GM03348 (cell line): ENCODE measurements at places on chromosomes 16 and 17.

DNA sequence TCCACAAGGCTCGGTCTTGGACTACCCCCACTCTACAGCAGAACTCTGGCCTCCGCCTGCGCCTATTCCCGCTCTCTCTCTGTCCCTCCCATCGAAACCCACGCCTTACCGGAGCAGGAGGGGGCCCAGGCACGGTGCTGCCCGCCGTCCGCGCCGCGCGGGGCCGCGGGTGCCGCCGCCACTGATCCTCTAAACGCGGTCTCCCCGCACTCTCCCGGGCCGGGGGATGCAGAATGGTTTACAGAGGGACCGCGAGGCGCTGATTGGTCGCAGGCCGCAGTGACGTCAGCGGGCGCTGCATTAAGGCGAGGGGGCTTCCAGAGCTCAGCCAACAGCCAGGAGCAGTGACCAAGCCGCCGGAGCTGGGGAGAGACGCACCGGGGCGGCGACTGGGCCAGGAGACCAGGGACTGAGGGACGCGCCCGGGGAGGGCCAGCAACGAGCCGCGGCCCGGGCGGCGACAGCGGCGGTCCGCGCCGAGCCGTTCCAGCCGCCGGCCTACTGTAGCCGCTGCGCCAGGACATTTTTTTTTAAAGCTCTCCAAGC, 747 bp upstream of the LHX1 start:
- DNase-seq, result no peak

GRCh38 chr16:73846007-73846330, 450.6 kb upstream of the PSMD7 start:
- DNase-seq, result no peak

GRCh38 chr17:560432-560873, 154.2 kb downstream of the VPS53 start:
- peak; percentile 32 for DNase-seq

DNA sequence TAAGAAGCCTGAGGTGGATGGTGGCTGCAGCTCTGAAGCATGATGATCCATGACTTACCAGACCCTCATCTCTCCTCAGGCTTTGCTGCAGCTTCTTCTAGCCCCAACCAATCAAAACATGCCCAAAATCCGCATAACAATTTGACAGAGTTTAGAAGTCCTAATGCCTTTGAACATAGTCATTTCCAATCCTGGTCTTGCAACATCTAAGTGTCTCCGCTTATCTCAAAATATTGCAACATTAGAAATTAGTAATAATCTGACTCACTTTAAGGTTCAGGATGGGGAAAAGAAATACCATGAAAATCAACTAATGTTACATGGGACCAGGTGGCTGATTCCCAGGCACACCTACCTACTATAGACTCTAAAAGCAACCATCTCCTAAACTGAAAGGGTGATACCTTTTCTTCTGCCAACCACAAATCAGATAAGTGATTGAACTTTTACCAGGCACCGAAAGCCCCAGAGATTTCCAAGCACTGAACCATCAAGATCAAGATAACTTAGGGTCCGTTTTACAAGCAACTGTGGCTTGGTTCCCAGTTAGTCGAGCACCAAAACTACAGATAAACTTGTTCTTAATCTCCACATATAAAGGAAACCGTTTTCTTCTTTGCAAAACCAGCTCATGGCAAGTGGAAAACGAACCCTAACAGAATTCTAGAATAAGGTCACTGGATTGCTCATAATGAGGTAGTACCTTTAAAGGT, 14.0 kb downstream of the ERN1 start:
- peak; percentile 77 for DNase-seq

DNA sequence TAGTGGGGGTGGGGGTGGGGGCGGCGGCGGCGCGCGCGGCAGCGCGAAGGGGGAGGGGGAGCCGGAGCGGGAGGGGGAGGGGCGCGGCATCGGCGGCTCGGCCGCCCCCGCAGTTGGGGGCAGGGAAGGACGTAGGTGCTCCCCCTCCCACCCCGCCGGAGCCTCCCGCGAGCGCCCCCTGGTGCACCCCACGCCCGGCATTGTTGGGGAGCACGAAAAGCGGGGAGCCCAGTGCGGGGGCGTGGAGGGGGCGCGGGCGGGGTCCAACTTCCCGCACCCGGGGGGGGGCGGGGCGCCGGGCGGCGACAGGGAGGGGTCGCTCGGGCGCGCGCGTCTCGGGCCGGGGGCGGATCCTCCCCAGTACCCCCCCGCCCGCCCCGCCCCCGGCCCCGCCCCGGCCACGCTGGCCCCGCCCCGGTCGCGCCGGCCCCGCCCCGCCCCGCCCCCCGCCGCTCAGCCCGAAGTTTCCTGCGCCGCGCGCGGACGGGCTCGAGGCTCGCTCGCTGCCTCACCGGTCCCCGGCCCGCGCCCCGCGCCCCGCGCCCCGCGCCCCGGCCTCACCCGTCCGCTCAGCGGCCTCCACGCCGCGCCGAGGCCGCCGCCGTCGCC, at the start of gene CACNA1H:
Gene CACNA1H (plus strand): TSS at position 456 of the 609 bp plus-strand sequence. CDS start 632 bp downstream, outside the sequence.
- peak; percentile 79 for DNase-seq

DNA sequence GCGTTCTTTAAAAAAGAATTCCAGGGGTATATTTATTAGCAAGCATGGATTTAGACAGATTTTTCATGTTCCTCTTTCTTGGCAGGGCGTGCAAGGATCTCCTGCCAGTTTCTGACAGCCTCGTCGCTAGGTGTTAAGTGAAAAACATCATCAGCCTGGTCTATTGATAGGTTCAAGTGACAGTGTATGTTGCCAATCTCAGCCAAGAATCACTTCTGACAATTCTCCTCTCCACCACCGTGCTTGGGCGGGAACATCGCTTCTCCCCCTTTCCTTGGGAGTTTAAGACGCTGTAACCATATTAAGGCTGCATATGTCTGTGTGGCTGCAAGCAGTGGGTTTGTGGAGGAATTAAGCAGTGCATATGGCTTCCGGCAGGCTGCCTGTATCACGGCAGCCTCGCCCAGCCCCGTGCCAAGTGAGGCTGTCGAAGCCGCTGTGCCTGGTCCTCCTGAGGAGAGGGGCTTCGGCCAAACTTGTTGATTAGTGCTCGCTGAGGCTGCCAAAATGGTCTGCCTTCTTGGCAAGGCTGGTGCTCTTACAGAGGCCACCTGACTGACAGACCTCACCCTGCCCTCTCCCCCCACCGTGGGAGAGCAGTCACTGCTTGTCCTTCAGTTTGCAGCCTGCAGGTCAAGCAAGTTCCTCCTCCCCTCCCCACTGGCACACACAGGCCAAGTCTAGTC, 132.2 kb upstream of the MPHOSPH6 start:
- DNase-seq, result no peak
